Thoracic aorta (tissue), 2 donors: ENCODE measurements at places on chromosomes 12 and 14. TPM values are rescaled to one million over a fixed set of nuclear protein-coding genes. Genes with fewer than 3 reads are reported as not detected.

DNA sequence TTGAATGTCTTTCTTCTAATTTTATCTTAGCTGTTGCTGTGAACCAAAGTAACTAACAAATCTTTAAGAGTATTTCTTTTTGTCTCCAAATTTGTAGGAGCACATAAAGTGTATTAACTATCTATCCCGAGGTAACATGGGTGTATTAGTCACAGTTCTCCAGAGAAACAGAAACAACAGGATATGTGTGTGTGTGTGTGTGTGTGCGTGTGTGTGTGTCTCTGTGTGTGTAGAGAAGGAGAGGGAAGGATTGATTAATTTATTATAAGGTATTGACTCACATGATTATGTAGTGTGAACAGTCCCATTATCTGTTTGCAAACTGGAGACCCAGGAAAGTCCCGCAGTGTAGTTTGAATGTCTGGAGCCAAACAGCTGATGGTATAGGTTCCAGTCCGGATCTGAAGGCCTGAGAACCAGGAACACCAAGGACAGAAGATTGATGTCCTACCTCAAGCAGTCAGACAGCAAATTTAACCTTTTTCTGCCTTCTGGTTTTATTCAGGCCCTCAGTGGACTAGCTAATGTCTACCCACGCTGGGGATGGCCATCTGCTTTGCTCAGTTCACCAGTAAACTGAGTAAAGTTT is 14.4 kb downstream of the G2E3 start:
- no peaks in the 10 kb centered on the region for H3K36me3 ChIP-seq
- H3K4me1 ChIP-seq = peaks cover 13% of the 10 kb centered on the region
- H3K27ac ChIP-seq = no peak overlapping the region
- no peak for DNase-seq

GRCh38 chr12:15356951-15357364 is 34.6 kb downstream of the PTPRO start:
- no peak overlapping the region for H3K4me3 ChIP-seq
- DNase-seq = no peak
- no peaks in the 10 kb centered on the region for H3K36me3 ChIP-seq
- no peaks in the 10 kb centered on the region for H3K27me3 ChIP-seq
- no peak overlapping the region for H3K27ac ChIP-seq

GRCh38 chr12:3641428-3642018 is 111.4 kb downstream of the CRACR2A start:
- no peak overlapping the region for H3K27ac ChIP-seq
- no peaks in the 10 kb centered on the region for H3K27me3 ChIP-seq
- H3K4me3 ChIP-seq = no peak overlapping the region
- no peaks in the 10 kb centered on the region for H3K4me1 ChIP-seq
- no peaks in the 10 kb centered on the region for H3K36me3 ChIP-seq

- no peak overlapping the region for H3K4me3 ChIP-seq
- DNase-seq = no peak
- H3K27me3 ChIP-seq = no peaks in the 10 kb centered on the region
- H3K27ac ChIP-seq = no peak overlapping the region
- H3K36me3 ChIP-seq = no peaks in the 10 kb centered on the region
- peaks cover 41% of the 10 kb centered on the region for H3K4me1 ChIP-seq
Measured at GRCh38 chr12:12432364-12432763, 75.5 kb downstream of the BORCS5 start.

DNA sequence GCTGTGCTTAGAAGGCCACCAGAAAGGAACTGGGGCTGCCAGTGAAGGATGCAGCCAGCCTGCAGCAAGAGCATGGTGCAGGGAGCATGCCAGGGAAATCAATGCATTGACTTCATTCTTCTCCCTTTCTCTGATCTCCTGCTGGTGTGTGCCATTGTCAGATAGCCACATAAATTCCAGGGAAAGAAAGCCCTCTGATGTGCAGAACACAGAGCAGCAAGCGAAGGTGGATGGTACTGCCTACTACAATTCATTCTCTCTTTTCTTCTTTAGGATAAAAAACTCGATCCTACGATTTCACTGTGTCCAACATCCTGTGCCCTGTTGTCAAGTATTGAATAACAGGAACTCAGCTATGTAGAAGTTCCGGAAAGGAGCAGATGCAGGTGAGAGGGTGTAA is 446.7 kb upstream of the TMEM132C start:
- no peak overlapping the region for H3K27ac ChIP-seq
- H3K36me3 ChIP-seq = no peaks in the 10 kb centered on the region
- no peak for DNase-seq
- H3K4me1 ChIP-seq = no peaks in the 10 kb centered on the region
- H3K4me3 ChIP-seq = no peak overlapping the region

GRCh38 chr12:92921877-92922276 is 7.2 kb downstream of the EEA1 start:
- no peak overlapping the region for H3K4me3 ChIP-seq
- no peaks in the 10 kb centered on the region for H3K36me3 ChIP-seq
- H3K27ac ChIP-seq = no peak overlapping the region

GRCh38 chr14:83975435-83975834 is 1554.5 kb upstream of the FLRT2 start:
- H3K4me3 ChIP-seq = no peak overlapping the region
- H3K36me3 ChIP-seq = no peaks in the 10 kb centered on the region
- DNase-seq = no peak
- H3K4me1 ChIP-seq = peaks cover 4% of the 10 kb centered on the region
- no peak overlapping the region for H3K27ac ChIP-seq
- H3K27me3 ChIP-seq = no peaks in the 10 kb centered on the region

- peaks cover 6% of the 10 kb centered on the region for H3K4me1 ChIP-seq
- no peak overlapping the region for H3K4me3 ChIP-seq
- no peaks in the 10 kb centered on the region for H3K27me3 ChIP-seq
- no peak overlapping the region for H3K27ac ChIP-seq
- no peak for DNase-seq
- H3K36me3 ChIP-seq = no peaks in the 10 kb centered on the region
Measured at GRCh38 chr14:99773521-99774497, 19.4 kb upstream of the EML1 start.

DNA sequence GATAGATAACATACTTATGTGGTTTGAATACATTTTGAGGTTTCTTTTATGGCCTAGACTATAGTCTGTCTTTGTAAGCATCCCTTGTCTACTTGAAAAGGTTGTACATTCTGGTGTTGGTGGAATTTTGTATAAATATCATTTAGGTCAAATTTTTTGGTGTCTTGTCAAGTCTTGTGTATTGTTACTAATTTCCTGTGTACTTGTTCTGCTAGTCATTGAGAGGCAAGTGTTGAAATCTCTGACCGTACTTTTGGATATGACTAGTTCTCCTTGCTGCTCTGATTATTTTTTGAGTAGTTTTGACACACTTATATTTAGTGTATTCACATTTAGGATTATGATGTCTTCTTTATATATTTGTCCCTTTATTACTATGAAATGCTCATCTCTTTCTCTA is 219.6 kb downstream of the CCDC91 start:
- DNase-seq = no peak
- H3K27ac ChIP-seq = no peak overlapping the region
- H3K4me1 ChIP-seq = no peaks in the 10 kb centered on the region
- no peaks in the 10 kb centered on the region for H3K27me3 ChIP-seq

GRCh38 chr14:102999227-102999895 is 58.0 kb downstream of the CDC42BPB start:
- H3K27me3 ChIP-seq = no peaks in the 10 kb centered on the region
- DNase-seq = no peak
- no peaks in the 10 kb centered on the region for H3K4me1 ChIP-seq

DNA sequence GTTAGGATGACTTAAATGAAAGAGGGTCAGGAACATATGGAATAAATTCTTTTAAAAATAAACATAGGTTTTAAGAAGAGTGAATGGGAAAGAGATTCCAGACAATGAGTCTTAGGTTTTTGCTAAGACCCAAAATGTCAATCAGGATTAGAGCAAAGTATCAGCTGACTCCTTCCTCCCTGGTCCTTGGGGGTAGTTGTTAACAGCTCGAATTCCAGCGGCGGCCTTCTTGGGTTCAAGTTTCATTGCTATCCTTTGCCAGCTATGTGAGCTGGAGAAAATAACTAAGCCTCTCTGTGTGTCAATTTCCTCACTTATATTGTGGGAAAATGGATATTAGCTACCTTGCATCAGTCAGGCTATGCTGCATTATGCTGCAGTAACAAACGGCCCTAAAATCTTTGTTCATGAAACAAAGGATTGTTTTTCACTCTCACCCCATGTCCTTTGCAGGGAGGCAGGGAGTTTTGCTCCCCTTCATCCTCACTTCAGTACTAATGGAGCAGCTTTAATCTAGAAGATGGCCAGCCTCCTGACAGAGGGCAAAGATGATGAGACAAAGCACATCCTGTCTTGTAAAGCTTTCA is 83.8 kb upstream of the RFLNA start:
- H3K27ac ChIP-seq = no peak overlapping the region
- H3K36me3 ChIP-seq = no peaks in the 10 kb centered on the region
- no peaks in the 10 kb centered on the region for H3K27me3 ChIP-seq
- H3K4me1 ChIP-seq = no peaks in the 10 kb centered on the region

GRCh38 chr14:71372411-71372838 is 465.2 kb downstream of the PCNX1 start:
- no peak for DNase-seq
- peak overlapping the region; percentile 37 for H3K27ac ChIP-seq
- H3K4me3 ChIP-seq = no peak overlapping the region
- H3K4me1 ChIP-seq = peaks cover 14% of the 10 kb centered on the region
- no peaks in the 10 kb centered on the region for H3K36me3 ChIP-seq

DNA sequence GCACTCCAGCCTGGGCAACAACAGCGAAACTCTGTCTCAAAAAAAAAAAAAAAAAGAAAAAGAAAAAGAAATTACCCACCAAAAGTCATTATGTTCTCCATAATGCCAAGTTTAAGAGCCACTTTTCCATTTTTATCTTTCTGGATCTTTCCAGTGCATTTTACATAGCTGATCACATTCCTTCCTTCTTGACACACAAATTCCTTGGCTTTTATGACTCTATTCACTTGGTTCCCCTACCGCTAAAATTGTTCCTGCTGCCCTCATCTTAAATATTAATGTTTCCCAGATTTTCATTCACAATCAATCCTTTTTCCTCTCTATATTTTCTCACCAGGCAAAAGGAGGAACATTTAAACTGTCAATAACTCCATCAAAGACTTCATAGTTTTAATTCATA is 20.2 kb downstream of the KLHL28 start:
- peaks cover 14% of the 10 kb centered on the region for H3K36me3 ChIP-seq
- no peaks in the 10 kb centered on the region for H3K27me3 ChIP-seq
- no peak overlapping the region for H3K27ac ChIP-seq
- no peak overlapping the region for H3K4me3 ChIP-seq
- no peak for DNase-seq

DNA sequence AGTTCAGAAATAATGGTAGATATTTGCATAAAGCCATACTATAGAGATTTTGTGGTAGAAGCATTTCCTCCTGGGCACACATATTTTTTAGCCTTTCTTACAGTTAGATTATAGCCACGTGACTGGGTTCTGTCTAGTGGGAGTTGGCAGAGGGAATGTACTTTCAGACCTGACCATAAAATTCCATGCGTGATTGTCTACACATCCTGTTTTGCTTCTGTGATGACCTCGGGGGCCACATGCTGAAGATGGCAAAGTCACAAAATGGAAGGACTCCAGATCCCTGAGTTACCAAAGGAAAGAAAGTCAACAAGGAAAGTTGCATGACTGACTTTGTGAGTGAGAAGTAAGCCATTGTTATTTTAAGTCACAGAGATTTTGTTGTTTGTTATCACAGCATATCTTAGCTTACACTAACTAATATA is 14.6 kb upstream of the MIA2 start:
- no peaks in the 10 kb centered on the region for H3K4me1 ChIP-seq
- DNase-seq = no peak
- no peak overlapping the region for H3K4me3 ChIP-seq
- no peak overlapping the region for H3K27ac ChIP-seq
- H3K27me3 ChIP-seq = no peaks in the 10 kb centered on the region

DNA sequence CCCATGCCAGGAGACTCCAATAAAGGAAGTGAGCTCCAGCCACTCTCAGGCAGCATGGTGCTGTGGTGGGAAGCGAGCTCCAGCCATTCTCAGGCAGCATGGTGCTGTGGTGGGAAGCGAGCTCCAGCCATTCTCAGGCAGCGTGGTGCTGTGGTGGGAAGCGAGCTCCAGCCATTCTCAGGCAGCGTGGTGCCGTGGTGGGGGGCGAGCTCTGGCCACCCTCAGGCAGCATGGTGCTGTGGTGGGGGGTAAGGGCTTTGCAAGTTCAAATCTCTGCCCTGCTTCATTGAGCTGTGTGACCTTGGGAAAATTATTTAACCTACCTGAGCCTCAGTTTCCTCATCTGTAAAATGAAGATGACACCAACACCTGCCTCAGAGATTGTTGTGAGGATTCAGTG is 975.1 kb downstream of the BCL11B start:
- no peak for DNase-seq
- no peak overlapping the region for H3K4me3 ChIP-seq
- H3K36me3 ChIP-seq = no peaks in the 10 kb centered on the region
- no peaks in the 10 kb centered on the region for H3K4me1 ChIP-seq

DNA sequence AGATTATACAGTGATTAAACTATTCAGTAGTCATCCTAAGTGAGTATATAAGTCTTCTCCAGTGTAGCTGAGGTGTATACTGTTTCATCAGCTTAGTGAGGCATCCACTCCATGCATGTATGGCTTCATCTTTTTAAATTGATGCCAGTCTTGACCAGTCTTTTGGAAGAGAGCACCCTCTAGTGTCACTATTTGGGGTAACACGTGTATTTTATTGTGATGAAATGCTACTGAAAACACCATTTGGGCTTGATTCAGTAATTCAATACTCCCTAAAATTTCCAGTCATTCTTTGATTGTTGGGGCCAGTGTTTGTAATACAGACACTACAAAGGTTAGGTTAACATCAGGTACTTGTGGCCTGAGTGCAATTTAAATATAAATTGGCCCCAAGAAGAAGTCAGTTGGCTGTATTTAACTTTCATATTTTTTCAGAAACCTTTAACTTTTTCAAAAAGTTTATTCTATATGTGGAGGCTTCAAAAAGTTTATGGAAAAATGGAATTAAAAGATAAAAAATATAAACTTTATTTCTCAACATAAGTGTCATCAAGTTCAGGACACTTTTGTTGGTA is 35.3 kb downstream of the MIPOL1 start:
- no peaks in the 10 kb centered on the region for H3K27me3 ChIP-seq
- H3K27ac ChIP-seq = no peak overlapping the region
- DNase-seq = no peak
- H3K4me3 ChIP-seq = no peak overlapping the region
- no peaks in the 10 kb centered on the region for H3K36me3 ChIP-seq

GRCh38 chr12:24027352-24027751 is 77.9 kb upstream of the SOX5 start:
- peaks cover 32% of the 10 kb centered on the region for H3K4me1 ChIP-seq
- no peak overlapping the region for H3K27ac ChIP-seq
- no peak for DNase-seq
- H3K27me3 ChIP-seq = no peaks in the 10 kb centered on the region
- no peak overlapping the region for H3K4me3 ChIP-seq

Gene RPL10L
- total RNA-seq = not detected

Gene LRP10
- total RNA-seq = 209 TPM

Gene COQ10A
- total RNA-seq = 26.3 TPM

Gene IAPP
- total RNA-seq = not detected

Gene NGB
- not detected for total RNA-seq

Gene OLR1
- 1.4 TPM for total RNA-seq
